ENCODE measurements at places on chromosomes 5 and 9.

- DNase-seq = no peak
These were observed 110.1 kb downstream of the SLIT3 start for GRCh38 chr5:169190849-169191248.

DNA sequence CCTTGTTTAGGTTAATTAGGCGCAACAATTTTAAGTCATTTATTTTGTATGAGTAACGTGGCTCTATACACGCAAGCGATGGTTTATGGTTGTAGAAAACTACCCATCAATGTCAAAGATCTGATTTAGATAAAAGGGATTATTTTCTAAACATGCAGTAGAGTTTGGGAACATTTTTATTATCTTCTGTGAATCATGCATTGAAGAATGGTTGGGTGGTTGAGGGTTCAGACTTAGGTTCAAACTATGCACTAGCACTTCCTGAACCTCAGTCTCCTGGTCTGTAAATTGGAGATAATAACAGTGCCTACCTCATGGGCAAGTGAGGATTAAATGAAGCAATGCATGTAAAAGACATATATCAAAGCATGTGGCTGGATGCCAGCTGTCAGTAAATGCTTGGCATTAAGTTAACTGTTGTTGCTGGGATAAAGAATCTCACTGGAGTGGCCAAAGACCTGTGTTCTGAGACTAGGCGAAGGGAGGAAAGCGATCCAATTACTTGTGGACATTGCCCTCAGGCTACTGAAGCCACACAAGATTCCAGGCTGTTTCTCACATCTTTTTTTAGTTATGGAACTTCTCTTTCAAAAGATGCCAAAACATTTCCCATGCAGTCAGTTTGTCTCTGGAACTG lies 1.1 kb upstream of the OTULINL start:
- DNase-seq = no peak

DNA sequence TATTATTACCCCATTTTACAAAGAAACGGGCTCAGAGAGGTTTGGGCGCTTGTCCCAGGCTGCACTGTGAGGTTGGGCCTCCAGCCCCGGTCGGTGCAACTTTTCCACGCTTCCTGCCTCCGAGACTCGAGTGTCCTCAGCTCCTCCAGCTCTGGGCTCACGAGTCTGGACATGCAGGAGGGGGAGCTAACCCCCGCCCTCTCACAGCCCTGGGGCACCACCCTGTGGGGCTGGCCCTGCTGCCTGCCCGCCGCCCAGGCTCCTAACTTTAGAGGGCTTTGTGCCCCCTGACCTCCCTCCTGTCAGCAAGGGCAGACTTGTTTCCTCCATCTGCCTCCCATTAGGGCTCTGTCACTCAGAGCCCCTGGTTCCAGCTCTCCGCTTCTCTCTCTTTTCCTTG lies 4.3 kb upstream of the ASB6 start:
- no peak for DNase-seq

GRCh38 chr9:124840300-124840833 lies 12.9 kb upstream of the WDR38 start:
- DNase-seq = no peak

DNA sequence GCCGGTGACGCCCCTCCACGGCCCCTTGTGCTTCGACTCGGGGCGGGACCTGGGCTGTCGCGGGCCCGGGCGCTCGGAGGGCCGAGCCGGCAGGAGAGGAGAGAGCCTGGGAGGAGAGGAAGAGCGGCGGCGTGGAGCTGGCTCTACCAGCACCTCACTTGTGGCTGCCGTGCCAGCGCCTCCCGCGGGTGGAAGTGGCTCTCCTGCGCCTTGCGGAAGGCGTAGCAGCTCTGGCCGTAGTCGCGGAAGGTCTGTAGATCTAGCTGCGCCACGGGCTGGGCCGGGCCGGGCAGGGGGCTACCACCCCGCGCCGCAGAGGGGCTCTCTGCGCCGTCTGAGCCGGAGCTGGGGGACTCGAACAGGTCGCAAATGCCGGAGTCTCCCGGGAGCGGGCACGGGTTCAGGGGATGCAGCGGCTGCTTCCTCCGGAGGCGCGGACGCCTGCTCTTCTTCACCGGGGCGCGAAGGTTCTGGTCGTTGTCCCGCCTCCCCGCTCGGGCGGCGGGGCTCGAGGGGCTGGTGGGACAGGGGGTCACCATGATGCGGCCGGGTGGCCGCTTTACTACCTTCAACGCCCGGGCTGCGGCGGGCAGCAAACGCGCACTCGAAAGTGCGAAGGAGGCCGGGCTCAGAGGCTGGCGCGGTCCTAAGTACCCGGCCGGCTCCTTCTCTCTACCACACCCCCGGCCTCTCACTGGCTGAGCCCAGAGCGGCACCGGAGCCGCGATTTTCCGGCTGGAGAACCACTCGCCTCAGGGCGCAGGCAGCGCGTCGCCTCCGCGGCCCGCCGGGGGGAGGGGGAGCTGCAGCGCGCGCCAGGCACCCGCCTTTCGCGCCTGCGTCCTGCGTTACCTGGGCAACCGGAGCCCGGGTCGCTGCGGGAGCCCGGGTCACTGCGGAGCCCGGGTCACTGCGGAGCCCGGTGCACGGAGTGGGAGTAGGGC lies at the start of gene CCNO:
CCNO (minus strand) TSS at position 624 of the 944 bp plus-strand sequence; CDS start at position 539, 85 bp downstream.
- DNase-seq = no peak

GRCh38 chr9:96052686-96053085 lies 177.2 kb downstream of the ERCC6L2 start:
- no peak for DNase-seq

GRCh38 chr5:79759436-79759835 lies 69.8 kb downstream of the CMYA5 start:
- DNase-seq = no peak

GRCh38 chr5:125125031-125125823 lies 378.8 kb upstream of the ZNF608 start:
- DNase-seq = no peak

DNA sequence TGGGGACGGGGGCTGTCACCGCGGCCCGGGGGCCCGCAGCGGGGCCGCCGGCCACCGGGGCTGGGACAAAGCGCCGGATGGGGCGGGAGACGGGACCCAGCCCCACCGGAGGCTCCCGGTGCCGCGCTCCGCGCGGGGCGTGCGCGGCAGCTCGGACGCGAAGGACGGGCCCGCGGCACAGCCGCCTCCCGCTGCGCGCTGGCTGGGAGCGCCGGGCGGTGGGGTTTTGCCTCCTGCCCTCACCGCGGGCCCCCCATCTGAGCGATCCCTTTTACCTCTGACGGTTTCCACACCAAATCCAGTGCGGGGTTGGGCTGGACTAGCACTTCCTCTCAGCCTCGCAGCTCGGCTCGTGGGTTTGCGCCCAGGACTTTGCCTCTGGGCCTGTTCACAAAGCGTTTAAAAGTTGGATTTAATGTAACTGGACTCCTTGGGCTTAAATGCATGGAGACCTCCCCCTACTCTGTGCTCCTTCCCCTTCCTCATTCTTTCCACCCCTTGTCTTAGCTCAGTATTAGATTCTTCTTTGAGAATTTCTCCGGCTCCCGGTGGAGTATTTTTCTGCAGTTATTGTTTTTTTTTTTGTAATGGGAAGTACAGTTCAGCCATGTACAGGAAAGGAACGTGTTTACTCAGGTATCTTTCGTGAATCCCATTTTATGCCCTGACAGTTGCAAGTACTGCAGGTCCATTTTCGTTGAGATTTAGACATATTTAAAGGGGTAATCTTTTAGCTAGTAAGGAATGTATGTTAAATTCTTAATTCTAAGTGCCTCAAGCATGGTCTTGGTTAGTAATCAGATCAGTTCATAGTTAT lies 691 bp downstream of the FCHO2 start:
- peak; percentile 38 for DNase-seq

DNA sequence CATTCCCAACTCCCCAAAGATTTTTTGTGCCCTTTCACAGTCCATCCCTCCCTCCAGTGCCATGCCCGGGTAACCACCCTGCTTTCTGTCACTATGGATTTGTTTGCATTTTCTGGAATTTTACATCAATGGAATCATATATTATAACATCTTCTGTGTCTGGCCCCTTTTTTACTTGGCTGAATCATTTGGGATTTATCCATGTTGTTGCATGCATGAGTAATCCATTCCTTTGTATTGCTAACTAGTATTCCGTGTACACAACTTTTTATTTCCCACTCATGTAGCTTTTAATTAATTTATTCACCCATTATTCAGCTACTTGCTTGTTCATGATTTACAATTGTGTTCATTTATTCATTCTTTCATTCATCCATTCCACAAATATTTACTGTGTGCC lies 94.1 kb downstream of the FGF18 start:
- DNase-seq = no peak

DNA sequence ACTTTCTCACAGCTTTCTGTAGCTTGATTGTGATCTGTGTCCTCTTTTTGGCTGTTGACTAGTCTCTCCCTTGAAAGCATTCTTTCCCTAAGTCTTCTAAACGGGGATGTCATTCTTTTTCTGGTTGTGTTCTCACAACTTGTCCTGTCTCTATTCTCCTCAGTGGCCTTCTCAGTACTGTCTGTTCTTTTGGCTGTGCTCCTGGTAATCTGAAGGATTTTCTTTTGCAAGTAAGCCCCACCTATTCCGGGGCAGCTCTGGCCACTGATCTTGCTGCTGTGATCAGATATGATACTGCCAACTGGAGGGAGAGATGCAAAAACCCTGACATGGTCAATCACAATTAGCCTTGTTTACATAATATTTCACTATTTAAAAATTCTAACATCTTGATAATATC lies 172.2 kb downstream of the CDC42SE2 start:
- DNase-seq = no peak

- DNase-seq = no peak
These were observed 169.8 kb downstream of the SEMA6A start for GRCh38 chr5:116404792-116405191.

DNA sequence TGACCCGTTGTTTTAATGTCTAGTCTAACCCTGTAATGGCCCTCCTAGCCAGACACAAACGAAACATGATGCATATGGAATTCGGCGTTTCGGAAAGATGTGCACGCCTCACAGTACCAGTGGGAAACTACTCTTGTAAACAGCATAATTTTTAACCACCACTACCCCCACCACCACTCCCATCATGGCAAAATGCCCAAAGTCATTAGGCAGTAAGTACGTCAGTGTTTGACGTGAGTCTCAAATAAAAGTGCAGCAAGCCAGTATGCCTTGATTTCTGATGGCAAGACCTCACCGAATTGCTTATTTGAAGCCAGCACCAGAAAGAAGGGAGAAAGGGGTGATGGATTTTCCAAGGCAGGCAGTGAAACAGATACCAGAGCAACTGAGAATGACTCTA lies 71.4 kb downstream of the ADRB2 start:
- DNase-seq = no peak

GRCh38 chr5:167835146-167835545 lies 456.3 kb upstream of the WWC1 start:
- DNase-seq = no peak

GRCh38 chr5:160747987-160748386 lies 104.0 kb downstream of the ATP10B start:
- no peak for DNase-seq

DNA sequence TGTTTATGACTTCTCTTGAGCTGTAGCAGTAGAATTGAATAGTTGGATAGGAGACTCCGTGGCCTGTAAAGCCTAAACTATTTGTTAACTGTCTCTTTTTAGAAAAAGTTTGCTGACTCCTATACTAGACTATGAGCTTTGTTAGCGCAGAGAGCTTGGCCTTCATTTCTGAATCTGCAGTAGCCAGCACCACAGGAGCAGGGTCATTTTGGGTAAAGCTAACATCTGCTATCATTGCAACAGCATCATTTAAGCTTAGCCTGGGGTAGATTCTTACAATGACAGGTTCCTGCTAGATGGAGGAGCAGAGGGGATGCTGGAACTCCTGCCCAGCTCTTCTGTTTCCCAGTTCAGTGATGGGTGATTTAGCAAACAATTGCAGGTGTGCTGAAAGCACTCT lies 133.7 kb upstream of the ASTN2 start:
- no peak for DNase-seq

- peak; percentile 8 for DNase-seq
These were observed 35.4 kb downstream of the UBE2R2 start for GRCh38 chr9:33852216-33852826.

DNA sequence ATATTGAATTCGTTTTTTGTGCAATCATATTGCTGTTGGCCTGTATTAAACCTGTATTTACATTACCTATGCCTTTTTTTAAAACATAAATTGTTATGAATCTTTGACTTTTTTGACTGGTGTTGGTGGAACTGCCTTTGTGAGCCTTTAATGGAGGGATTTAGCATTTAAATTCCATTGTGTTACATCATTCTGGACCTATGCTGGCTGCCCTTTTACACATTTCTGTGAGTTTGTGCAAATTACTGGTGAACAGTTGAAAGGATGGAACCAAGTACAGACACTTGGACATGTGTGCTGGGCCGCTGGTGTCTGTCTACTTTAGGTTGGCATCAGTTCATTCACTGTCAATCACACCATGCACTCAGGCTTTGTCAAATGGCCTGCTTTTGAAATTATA lies 3.4 kb downstream of the SNX18 start:
- no peak for DNase-seq

- no peak for DNase-seq
These were observed 216.2 kb upstream of the S1PR3 start for GRCh38 chr9:88775037-88775471.

GRCh38 chr5:179113945-179114641 lies 53.9 kb downstream of the ZNF354C start:
- no peak for DNase-seq

DNA sequence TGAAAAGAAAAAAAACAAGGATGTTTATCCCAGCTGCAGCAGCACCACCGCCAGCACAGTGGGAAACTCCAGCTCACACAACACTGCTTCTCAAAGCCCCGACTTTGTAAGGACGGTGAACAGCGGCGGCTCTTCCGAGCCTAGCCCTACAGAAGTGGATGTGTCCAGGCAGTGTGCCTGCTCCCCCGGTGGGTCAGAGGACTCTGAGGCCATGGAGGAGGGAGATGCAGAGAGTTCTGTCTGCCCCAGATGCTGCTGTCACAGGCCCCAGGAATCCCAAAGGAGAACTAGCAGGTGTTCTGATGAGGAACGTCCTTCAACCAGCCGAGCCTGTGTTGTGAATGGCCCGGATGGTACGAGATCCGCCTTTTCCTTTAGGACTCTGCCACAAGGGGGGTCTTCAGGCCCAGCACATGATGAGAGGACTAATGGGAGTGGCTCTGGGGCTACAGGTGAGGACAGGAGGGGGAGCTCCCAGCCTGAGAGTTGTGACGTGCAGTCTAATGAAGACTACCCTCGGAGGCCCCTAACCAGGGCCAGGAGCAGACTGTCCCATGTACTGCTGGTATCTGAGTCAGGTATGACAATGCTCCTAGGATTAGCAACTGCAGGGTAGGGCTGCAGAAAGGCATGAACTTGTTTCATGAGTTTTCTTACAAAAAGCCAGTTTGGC lies 43.7 kb downstream of the FBXO38 start:
- DNase-seq = no peak

GRCh38 chr5:126846344-126846743 lies 69.4 kb downstream of the LMNB1 start:
- DNase-seq = no peak

All from GF-D8 (cell line).